Ascending aorta (tissue), 2 donors: ENCODE measurements at places on chromosomes 4 and X. TPM values are rescaled to one million over a fixed set of nuclear protein-coding genes. Genes with fewer than 3 reads are reported as not detected.

DNA sequence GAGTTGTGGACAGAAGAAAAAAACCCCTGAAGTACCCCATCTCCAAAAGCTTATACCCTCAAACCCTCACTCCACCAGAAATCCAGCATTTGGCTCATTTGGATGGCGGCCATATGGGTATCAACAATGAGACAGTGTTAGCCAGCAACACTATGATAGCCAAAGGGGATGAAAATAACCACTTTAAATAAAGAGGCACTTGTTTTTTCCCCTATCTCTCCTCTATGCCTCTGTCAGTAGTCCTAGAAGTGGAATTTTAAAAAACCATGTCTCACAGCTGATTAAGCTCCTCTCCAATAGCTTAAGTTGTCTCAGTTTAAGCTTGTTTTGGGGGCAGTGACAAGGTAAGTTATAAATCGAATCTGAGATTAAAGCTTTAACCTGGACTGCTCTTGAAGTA is 124.0 kb downstream of the MOSPD2 start:
- DNase-seq, result no peak

GRCh38 chr4:155566354-155566753 is 100.3 kb upstream of the GUCY1A1 start:
- DNase-seq, result no peak

Gene GIMD1
- total RNA-seq, result not detected

DNA sequence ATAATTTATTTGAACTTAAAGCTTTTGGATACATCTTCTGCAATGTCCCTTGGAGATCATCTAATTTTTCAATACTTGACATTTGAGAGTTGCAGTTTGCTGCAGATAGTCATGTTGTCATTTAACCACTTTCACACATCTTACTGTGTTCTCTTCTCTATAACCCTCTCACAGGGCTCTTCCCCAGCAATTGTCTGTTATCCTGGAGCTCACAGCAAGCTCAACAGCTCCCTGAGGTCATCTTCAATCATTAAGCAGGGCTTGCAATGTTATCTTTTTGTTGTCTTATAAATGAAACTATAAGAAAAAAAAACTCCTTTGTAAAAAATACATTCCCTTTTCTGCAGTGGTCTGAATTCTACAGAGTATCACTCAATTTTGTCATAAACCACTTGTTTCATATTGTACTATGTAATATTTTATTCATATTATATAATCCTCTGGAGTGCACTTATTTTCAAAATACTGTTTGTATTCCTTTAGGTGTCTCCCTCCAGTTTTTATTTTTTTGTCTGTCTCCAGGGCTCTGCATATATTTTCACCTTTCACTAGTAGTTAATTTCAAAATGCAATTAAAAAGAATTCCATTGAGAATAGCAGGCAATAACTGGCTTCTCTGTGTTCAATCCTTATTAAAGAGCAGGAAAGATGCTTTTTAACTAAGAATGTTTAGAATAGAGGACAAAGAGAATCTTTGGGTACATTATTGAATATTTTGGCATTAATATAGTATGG is 106.3 kb upstream of the ARSJ start:
- DNase-seq, result no peak

DNA sequence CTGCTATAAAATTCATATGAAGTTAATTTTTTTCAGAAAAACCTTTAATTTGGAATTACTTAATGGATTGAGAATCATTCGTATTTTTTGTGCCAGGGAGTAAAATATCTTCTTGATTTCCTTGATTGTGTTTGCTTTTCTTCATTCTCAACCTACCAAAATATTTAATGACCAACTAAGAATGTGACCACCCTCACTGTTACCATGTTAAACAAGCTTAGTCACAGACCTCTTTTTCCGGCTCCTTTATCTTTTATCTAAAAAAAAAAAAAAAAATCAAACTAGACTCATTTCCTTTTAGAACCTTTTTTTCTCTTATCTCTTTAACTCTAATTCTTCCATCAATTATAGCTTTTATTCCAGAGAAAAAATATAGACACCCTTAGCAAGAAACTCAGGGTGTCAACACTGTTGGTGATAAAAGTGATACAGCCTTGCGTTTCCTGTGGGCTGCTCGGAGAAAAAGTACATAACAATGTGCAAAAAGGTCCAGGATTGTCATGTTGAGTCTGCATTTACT is 20.6 kb upstream of the HPGDS start:
- no peak for DNase-seq

DNA sequence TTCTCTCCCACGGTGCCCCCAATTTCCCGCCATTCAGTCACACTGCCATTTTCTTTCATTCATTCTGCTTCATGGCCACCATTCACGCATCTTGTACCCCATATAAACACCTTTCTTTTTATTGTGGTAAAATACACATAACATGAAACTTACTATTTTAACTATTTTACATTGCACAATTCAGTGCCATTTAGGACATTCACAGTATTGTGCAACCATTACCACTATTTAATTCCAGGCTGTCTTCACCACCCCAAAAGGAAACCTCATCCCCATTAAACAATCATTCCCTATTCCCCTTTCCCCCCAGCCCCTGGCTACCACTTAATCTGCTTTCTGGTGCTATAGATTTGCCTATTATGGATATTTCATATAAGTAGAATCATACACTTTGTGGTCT is 15.9 kb downstream of the SPACA5 start:
- DNase-seq, result no peak

DNA sequence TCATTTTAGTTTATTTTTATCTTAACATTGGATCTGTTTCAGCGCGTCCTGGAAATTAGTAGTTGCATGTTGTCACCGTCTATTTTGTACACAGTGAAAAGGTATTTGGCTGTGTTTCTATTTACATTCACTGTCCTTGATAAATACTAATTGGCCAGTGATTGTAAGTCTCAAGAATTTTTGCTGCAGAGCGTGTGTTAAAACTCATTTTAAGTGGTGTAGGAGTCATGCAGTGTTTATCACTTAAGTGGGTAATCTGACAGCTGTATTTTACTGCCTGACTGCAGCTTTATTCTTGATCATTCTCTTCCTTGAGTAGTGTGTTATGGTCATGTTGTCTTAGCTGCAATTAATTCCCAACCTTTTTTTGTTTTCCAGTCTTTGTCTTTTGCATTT is 9.8 kb downstream of the GUCY1A1 start:
- DNase-seq, result no peak

Gene GDPD2
- not detected for total RNA-seq

- DNase-seq, result peak; percentile 60
These were observed 12.8 kb downstream of the PJA1 start for GRCh38 chrX:69152417-69152841.

GRCh38 chrX:120463241-120463640 is 5.9 kb downstream of the LAMP2 start:
- no peak for DNase-seq

DNA sequence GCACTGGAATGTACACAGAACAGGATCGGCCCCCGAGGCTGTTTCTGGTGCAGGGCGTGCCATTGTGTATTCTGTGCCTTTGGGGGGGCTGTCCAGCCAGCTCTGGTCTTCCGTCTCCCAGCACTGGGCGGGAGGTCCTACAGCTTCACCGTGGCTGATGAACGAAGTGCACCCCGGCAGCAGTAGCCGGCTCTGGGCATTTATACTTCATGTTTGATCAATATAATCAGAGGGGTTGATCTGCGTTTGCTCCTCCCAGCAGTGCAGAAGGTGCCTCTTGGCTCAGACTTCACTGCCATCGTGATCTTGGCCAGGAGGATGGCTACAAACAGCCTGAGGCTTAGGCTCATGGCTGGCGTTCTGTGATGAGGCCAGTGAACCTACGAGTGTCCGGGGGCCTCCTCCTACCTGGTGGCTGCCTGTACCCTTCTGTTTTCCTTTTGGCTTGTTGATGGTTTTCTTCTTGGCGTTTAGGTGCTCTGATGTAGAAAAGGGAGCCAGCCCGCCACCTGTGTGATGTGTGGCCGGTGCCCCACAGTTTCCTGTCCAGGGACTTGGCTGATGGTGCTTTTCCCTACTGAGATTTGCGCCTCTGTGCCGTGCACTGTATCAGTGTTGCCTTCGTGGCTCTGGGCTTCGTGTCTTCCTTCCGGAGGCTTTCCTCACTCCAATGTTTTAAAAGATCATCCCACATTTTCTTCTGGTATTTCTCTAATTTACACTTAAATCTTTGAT is 31.2 kb upstream of the HGFAC start:
- DNase-seq, result no peak

GRCh38 chr4:15659768-15660570 is 4.8 kb upstream of the FBXL5 start:
- no peak for DNase-seq

DNA sequence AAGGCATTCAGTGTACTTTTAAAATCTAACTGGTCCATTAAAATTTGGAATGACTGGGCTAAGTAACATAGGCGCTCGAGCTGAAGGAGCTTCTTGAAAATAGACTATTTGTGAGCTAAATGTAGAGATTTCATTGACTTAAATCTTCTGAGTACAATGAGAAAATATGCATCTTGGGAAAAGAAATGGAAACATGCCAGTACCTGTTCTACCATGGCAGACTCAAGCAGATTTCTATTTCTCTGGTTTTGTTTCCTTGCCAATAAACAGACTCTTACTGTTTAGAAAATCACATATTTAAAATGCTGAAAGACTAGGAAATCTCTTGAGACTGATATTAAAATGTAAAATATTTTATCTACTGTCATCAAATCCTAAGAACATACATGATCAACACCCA is 678.1 kb downstream of the FAT4 start:
- DNase-seq, result no peak
